A549 treated with AZD2906 at 1 μM for 4 hours (cell line): ENCODE measurements at places on chromosomes 5 and 9. TPM values are rescaled to one million over a fixed set of nuclear protein-coding genes. Genes with fewer than 3 reads are reported as not detected.

The EPB41L4A gene
- 2.5 to 3.4 TPM (median 3.3 TPM) in 5 replicates for total RNA-seq

The RANBP17 gene
- 1.8 to 3.2 TPM (median 2.3 TPM) in 5 replicates for total RNA-seq

The CDX1 gene
- 0.06 to 0.07 TPM in 2 of 5 replicates, not detected in the others for total RNA-seq

The ADRA1B gene
- 21.8 to 24.5 TPM (median 23.0 TPM) in 5 replicates for total RNA-seq

The SPAG8 gene
- total RNA-seq: 0.34 to 0.52 TPM (median 0.35 TPM) in 5 replicates

The CCL27 gene
- total RNA-seq: 0.14 to 0.33 TPM (median 0.24 TPM) in 4 of 5 replicates, not detected in the other

The C8G gene
- total RNA-seq: 0.87 to 1.4 TPM (median 1.3 TPM) in 5 replicates

The FAM221B gene
- total RNA-seq: not detected in 5 replicates

The IFNA21 gene
- not detected in 5 replicates for total RNA-seq

The AFF4 gene
- 18.9 to 27.3 TPM (median 24.8 TPM) in 5 replicates for total RNA-seq

The ARL14EPL gene
- total RNA-seq: 0.11 to 0.31 TPM (median 0.25 TPM) in 5 replicates

The ANKRD31 gene
- 0.03 to 0.07 TPM (median 0.06 TPM) in 5 replicates for total RNA-seq

The NREP gene
- total RNA-seq: 1.9 to 3.9 TPM (median 3.8 TPM) in 5 replicates

The STK32A gene
- 0.13 to 0.40 TPM (median 0.22 TPM) in 5 replicates for total RNA-seq

The PCDHA1 gene
- total RNA-seq: 0.14 to 0.26 TPM (median 0.22 TPM) in 5 replicates
